ENCODE measurements at places on chromosomes 16 and 17.

- DNase-seq = no peak
These were observed 1502.9 kb downstream of the CDH11 start for GRCh38 chr16:63618896-63619485.

DNA sequence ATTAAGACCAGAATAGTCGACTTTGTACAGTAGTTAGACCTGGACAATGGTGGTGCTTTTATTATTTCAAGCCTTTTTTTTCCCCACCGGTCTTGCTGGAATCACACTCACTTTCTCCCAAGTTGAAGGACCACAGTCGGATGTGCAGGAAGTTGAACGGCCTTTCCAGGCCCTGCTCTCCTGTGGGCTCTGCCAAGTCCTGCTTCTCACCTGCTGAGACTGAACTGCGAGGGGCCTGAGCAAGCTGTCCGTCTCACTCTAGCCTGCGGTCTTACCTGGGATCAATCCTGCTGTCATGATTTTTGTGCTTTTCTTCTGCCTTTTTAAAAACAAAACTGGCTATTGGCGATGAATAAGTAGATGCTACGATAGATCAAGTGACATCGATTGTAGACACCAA is 1.3 kb downstream of the TLCD3A start:
- DNase-seq = no peak

DNA sequence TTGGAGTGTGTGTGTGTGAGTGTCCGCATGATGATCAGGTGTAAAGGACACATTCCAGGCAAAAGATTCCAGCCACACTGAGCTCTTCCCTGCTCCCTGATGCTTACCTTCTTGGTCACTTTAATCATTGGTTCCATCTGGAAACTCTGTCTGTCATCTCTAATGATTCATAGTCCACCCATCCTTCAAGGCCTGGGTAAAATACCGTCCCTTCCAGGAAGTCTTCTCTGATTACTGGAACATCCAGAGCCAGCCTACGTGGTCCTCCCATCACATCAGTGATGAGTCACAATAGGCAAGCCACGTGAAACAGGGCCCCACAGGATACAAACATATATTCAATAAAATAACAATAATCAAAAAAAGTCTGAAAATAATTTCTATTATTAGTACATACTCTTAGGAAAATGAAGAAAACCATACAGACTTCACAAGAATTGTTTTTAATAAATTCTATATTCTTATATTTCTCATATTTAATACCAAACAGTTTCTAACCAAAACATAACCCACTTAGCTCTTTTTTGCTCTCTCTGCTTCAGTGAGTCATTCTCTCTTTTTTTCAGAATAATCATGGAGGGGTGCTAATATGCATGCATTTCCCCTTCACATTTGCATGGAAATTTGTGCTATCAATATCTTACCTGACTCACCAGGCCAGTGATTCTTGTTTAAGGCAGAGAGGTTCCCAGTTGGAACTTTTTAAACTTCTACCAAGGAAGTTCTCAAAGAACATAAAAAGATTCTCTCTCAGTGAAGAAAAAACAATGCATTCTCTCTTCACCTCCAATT is 263.2 kb downstream of the TOX3 start:
- no peak for DNase-seq

DNA sequence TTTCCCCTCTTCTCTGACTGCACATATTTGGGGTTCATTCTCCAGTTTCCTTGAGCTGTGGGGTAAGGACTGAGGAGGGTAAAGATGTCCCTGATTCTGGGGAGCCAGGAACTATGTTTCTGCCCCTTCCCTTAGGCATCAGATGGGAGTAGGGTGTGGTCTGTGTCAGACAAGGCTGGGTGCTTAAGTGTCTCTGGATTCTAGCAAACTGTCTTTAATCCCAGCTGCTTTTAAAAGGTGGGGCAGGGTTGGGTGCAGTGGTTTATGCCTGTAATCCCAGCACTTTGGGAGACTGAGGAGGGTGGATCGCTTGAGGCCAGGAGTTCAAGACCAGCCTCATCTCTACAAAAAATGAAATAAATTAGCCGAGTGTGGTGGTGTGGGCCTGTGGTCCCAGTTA is 13.0 kb downstream of the LASP1 start:
- DNase-seq = no peak

DNA sequence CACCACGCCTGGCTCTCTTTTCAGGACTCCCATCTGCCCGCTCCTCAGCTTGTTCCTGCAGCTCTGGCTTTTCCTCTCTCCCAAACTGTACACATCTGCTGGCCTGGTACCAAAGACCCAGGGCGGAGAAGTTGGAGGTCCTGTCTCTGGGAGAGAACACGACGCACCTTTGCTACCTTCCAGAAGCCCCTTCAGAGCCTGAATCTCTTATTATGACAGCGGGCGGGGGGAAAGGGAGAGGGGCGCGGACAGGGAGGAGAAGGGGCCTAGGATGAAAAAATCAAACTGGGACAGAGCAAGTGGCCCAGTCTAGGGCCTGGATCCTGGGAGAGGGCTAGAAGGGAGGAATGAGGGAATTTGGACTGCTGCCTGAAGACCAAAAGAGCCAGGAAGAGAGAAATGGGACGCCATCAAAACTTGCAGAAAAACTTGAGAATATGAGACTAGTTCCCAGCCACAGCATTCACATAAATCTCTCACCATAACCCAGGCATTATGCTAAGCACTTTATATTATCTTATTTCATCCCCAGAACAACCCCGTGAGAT is 2.5 kb upstream of the PER1 start:
- no peak for DNase-seq

DNA sequence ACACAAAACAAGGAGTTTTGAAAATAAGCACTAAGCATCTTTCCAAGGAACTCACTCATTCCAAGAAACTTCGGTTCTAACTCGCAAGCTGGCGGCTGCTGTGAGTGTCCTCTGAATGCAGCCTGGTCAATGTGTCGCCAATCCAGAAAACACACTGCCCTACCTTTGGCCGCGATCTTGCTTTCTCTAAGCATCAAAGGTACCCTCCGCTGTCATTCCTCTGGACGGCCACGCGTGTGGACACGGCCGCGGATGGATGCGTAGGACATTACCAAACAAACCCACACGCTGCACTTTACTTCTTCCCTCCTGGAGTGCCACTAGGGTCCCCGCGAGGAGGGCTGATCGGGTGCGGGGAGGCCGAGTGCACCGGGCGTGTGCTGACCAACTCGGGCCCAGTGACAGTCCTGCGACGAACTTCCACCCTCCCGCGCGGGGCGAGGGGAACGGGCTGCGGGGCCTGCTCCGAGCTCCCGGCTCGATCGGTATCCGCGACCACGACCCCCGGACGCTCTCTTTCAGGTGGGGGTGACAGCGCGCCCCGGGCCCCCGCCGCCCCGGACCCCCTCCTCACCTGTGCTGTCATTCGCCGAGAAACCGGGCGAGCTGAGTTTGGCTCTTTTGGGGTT is 1.1 kb downstream of the CREBBP start:
- no peak for DNase-seq

GRCh38 chr16:46996391-46996790 is 22.9 kb upstream of the DNAJA2 start:
- no peak for DNase-seq

DNA sequence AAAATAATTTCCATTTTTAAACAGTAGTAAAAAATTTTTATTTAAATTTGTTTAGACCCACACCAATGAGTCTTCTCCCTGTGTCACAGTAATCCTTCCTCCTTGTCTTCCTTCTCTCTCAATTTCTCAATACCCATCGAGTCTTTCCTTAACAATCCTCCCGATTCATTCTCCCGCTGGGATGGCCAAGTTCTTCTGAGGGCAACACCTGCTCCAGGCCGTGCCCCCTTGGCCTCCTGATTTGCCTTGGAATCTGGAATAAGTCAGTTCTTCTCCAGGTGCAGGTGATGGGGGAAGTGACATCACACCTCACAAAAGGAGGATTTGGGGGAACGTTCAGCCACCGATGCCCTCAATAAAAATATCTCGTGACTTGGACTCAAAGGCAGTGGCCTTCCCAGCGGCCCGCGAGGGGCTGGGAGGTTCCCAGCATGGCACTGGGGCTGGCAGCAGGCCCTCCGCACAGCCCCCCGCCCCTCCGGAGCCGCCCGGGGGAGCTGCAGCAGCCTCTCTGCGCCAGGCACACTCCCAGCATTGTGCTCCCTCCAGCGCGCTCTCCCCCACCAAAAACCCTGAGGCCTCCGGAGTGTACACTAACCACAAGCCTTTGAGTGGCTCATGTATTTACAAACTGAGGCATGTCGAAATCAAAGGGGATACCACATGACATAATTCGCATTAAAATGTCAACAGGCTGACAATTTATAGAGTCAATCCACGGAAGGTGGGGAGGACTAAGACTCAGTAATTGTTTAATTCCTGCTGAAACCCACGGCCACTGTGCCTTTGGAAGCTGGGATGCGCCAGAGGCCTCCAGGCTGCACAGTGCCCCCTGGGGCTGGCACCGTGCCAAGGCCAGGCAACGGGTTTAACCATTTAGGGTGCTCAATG is 120.5 kb downstream of the ZFHX3 start:
- DNase-seq = no peak

GRCh38 chr16:74667255-74667700 is 601 bp upstream of the RFWD3 start:
- no peak for DNase-seq

DNA sequence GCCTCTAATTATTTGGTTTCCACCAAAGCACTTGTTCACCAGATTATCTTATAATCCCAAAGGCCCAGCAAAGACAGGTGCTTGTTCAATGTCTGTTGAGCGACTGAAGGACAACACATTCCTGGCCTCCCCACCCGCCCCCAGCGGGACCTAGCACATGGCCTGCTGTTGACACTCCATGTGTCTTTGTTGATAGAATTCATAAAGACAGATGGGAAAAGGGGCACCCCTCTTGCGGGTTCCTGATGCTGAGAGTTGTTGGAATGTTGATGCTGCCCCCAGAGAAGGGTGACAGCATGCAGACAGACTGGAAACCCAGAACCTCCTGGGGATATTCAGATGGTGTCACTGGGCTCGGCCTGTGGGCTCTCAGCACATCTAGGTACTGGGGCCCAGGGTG is 36.9 kb downstream of the SNX20 start:
- no peak for DNase-seq

- DNase-seq = no peak
These were observed 33.0 kb downstream of the MPRIP start for GRCh38 chr17:17075125-17075781.

GRCh38 chr17:78116411-78116810 is 12.1 kb downstream of the TMC6 start:
- DNase-seq = no peak

- DNase-seq = no peak
These were observed 2.7 kb downstream of the MPRIP start for GRCh38 chr17:17044846-17045561.

DNA sequence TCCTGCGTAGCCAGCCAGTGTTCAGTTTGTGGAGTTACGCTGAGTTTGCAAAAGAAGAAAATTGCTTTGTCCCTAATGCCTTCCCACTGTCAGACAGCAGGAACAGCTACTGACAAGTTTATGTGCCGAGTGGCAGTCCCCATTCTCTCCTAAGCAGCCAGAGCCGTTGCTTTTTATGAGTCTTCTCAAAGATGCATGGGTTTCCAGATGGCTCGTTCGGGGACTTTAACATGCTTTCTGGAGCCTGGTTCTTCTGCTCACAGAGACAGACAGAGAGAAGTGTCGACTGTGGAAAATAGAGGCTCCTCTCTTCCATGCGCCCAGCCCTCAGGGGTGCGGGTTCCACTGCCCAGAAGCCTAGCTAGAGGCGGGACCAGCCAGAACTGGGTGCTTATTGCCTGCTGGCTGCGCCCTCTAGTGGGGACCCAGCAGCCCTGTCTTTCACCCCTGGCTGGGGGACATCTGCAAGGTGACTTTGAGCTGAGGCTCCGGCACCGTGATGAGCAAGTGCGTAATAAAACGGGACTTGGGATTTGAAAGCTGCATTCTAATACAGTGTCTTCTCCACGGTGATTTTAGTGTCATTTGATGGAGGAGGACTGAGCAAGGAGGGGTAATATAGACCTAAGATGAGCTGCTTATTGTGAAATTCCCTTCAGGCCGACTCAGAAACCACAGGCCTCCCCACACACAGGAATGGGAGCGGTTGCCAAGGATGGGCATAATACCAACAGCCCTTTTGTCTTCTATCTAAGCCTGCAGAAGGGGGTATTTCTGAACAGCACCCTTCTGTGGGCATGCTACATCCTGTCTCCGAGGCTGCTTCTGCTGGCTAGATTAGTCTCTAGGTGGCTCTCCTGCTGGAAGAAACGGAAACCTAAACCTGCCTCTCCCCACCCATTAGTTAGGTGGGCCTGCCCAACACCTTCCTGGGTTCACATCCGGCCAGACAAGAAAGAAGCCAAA is 73.1 kb downstream of the CCDC182 start:
- peak; percentile 62 for DNase-seq

GRCh38 chr17:74856112-74856511 is 3.6 kb downstream of the GRIN2C start:
- no peak for DNase-seq

- DNase-seq = no peak
These were observed 924 bp downstream of the ZNF598 start for GRCh38 chr16:2008631-2009163.

GRCh38 chr16:79559532-79559931 is 41.0 kb downstream of the MAF start:
- DNase-seq = no peak

- no peak for DNase-seq
These were observed 139.7 kb upstream of the CIBAR2 start for GRCh38 chr16:85252014-85252413.

DNA sequence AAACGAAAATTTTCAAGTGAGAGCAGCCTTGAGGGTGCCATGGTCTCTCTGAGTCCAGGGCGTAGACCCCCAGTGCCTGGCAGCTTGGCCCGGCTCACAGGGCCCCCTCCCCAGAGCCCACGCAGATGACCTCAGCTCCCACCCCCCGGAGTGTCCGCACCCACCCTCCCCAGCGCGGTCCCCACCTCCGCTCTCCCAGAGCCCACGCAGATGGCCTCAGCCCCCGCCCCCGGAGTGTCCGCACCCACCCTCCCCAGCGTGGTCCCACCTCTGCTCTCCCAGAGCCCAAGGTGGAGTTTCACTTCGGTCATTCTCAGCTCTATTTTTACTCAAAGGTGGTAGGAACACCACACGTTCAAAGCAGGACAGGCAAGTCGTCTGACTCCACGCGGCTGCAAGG is 13.9 kb downstream of the ABR start:
- DNase-seq = no peak

DNA sequence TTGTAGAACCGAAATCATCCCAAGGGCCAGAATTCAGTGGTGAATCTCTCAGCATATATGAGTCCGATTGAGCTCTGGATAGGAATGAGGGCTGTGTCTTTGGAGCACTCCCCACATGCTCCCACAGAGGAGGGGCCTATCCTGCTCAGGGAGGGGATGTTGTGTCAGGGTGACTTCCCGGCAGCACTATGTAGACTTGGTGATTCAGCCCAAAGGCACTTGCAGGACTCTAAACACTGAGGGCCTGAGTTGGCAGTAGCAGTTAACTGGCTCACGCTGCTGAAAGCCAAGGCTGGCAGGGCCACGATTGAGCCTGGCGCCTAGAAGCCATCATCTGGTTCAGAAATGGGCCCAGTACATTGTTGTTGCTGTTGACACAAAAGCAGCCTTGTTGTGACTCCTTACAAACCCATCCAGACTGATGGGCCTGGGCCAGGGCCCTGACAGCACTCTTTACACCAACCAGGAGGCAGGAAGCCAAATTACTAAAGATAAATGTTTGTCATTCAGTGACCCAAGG is 31.9 kb downstream of the NMT1 start:
- DNase-seq = no peak

All from progenitor cell of endocrine pancreas (in vitro differentiated cells).